GM10248 (cell line): ENCODE measurements at places on chromosomes 5 and 9.

DNA sequence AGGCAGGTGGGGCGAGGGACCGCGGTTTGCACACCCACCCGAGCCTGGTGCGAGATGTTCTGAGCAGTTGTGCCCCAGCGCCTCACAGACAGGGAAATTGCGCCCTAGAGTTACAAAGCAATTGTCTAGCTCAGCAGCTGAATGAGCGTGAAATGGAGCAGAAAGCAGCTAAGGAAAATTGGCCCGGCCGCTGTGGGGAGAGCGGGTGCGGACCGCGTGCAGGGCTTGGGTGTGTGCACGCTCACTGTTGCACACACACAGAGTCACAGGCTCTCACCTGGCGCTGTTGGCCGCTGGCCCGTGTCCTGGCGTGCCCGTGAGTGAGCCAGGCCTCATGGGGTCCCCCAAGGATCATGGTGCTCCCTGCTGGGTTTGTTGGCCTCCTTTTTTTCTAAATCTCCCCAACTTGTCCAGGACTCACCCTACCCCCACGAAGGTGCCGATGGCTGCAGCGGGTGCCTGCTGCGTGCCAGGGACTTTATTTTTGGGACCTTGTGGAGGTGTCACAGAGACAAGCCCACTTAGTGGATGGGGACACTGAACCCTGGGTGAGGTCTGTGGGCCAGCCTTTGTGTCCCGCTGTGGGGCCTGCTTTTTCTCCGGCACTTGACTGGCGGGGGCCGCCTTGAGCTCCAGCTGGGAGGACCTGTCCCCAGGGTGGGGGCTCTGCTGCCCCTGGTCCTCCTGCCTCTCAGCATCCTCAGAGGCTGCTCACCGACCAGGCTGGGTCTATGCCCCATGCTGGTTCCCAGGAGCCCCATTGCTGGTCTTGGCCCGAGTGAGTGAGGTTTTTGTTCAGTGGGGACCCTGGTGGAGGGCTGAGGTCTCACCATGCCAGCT, 5.2 kb downstream of the RXRA start:
- no peak for DNase-seq

DNA sequence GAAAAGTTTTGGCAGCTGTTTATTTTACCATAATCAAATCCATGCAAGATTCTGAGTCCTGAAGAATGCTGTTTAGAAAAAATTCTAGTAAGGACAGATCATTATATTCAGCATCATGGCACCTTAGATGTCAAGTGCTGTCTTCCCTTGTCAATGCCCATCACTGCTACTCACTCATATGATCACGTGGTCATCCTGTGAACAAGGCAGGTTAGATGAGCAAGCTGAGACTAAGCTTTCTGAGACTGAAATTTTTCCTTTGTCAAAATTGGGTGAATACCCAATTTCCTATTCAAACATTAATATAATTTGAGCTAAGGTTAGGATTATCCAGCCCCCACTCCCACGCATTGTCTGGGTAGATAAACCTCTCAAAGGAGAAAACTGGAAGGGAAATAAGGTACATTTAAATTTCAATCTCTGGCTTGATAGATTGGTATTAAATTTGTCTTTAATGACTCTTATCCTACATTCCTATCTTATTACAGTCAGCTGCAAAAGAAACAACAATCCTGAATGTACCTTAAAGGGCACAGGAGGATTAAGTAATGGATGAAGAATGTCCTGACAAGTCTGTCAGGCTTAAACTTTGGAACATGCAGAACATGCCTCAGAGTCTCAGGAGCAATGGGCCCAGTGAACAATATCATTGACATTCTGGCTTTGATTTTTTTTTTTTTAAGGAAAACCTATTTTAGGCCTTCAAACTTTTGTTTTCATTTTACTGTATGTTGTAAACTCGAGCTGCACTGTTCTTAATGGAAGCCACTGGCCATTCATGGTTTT, 148.7 kb upstream of the RANBP3L start:
- no peak for DNase-seq

- DNase-seq = no peak
These were observed 265.9 kb upstream of the NR4A3 start for GRCh38 chr9:99555792-99556191.

DNA sequence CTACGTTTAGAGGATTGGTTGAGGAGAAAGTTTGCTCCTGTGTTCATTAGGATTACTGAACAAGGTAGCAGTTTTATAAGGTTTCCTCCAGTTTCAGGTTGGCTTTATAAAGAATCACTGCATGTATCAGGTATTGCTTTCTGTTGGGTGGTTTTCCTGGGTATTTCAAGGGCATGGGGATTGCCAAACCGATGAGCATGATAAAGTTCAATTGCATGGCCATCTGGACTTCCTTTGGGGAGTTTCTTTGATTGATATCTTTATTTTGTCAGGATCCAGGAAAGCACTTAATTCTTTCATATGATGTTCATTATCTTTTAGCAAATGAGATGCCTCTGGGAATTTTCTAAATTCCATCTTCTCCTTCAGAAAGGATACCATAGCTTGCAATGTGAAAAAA, 10.3 kb upstream of the GABBR2 start:
- no peak for DNase-seq

DNA sequence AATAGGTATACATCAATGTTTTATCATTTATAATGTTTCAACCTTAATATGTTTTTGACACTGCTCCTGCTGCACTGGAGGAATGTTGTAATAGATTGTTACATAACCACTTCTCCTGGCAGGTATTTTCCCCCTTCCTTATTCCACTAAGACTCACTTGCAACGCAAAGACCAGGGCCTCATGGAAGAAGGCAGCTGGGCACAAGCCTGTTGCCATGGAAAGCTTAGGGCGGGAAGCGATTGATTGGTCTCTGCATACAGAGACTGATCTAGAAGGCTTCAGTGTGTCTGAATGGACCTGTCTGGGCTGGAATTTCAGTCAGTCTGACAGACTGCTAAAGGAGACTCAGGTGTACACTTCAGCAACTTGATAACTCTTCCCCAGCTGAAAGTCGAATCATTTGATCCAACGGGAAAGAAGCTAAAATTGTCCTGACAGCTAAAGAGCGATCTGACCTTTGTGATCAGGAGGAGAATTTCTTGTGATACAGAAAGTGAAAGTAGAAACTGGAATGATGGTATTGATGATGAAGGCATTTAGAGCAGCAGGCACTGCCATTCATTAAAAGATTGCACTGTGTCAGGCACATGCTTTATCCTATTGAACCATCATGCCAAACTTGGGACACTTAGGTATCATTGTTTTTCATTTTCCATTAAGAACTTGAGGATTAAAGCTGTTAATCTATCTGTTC, 65.1 kb downstream of the GRIA1 start:
- no peak for DNase-seq

- no peak for DNase-seq
These were observed 41.9 kb upstream of the RIC1 start for GRCh38 chr9:5587024-5587423.

DNA sequence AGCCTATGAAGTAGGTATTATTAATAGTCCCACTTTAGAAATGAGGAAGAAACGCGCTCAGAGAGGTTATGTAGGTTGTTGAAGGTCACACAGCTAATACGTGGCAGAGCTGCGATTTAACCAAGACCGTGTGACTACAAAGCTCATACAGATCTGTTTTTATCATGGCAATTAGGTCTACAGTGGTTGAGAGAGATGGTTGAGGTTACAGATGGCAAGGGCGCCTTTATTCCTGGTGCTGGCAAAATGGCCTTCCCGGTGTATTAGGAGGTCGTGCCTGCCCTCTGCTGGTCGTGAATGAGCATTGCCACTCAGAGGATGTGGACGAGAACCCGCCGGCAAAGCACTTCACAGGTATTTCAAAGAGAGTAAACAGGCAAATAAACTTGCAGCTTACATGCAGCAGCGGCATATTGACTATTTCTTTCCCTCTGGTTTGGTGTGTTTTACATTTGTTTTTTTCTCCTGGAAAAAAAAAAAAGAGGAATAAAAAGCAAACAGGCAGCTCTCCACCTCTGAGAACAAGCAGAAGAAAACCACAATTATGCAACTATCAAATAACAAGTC, 65.3 kb upstream of the EGFLAM start:
- DNase-seq = peak; percentile 74

DNA sequence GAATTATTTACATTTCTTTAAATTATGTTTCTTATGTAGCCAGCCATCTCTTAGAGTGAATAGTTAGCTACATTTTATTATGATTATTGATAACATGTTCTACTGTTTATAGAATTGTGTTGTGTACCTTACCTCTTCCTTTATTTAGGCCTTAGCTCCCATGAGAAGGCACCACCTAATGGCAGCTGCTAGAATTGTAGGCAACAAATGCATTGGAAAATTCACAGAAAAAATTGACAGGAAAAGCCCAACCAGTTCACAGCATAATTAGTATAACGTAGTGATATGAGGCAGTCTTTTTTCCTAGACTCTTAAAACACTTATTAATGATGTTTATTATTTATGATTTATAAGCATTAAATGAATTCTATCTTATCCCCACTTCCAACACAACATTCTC, 175.8 kb downstream of the WDR70 start:
- no peak for DNase-seq

DNA sequence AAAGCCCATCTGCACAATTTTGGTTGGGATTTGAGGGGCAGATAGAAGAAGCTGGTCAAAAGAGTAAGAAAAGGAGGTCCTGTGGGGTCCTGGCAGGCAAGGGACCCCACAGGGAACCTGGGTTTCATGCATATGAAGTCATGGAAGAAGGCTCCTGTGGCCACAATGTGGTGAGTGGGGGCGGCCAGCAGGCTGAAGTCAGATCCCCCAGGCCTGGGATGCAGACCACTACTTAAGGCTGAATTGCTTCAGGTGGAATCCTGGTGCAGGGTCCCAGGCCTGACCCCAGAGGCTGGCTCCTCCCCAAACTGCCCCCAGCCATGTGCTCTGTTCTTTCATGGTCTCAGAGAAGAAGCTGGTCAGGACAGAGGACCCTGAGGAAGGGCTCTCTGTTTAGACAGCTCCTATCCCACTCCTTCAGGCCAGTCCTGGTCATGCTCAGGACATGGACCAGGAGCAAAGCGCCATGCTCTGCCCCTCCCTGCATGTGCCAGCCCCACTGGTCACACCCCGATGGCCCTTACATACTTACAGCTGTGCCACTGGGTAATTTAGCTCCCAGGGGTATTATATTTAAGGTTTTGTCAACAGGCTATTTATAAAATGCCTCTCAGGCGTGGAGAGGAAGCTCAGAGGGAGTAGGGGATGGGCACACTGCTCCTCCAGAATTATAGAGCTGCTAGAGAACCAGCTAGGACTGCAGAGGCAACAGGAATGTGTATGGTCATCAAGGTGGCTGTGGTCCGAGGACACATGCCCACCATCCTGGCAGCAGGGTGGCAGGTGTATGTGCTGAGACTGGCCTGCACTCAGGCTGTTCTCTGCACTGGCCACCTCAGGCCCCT, 33.4 kb downstream of the C5orf15 start:
- DNase-seq = no peak

DNA sequence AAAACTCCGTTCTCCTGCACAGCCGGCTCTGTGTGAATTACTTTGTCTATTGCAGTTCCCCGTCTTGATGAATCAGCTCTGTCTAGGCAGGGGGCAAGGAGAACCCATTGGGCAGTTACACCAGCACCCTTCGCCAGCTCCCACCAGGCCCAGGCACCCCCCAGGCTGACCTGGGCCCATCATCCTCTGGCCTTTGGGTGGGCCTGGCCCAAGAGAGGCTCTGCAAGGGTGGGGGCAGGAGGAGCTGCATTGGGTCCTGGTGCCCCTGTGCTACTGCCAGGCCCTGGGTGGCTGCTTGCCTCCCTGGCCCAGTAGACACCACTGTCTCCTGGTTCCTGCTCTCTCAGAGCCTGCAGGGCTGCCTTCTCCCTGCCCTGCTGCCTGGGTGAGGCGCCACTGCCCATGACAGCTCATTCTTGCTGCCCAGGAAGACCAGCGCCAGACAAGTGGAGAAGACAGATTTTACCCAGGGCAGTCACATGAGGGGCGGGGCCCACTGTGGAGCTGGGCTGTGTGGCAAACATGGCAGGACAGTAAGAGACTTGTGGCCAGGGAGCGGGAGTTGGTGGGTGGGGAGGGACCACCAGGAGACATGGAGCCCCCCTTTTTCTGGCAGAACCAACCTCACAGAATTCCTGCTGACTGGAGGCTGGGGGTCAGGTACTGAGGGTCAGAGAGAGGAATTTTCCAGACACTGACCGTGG, 67.2 kb downstream of the MRPL36 start:
- no peak for DNase-seq

GRCh38 chr9:22976454-22976853, 529.8 kb downstream of the DMRTA1 start:
- DNase-seq = no peak

- no peak for DNase-seq
These were observed 16.1 kb upstream of the COL23A1 start for GRCh38 chr5:178606269-178606668.

GRCh38 chr9:36025746-36026145, 11.0 kb upstream of the RECK start:
- DNase-seq = no peak

GRCh38 chr5:109570362-109570874, 119.3 kb upstream of the MAN2A1 start:
- no peak for DNase-seq

GRCh38 chr9:79471580-79472543, 99.9 kb upstream of the TLE4 start:
- DNase-seq = no peak

DNA sequence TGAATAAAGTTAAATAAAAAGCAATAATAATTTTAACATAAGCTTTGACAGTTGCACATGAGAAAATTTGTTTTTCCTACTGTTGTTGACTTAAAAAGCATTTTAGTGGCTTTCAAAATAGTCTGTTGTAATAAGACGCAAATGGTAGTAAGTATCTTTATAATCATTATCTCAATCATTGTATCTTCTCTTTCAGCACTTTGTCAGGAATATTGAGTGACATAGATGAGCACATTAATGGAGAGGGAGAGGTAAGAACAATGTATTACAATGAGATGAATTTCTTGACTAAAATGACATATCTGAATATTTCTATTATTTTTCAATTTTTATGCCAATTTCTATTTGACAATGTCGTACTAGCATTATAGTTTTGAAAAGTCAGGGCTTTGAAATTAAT, 193.9 kb upstream of the MRPS30 start:
- no peak for DNase-seq

DNA sequence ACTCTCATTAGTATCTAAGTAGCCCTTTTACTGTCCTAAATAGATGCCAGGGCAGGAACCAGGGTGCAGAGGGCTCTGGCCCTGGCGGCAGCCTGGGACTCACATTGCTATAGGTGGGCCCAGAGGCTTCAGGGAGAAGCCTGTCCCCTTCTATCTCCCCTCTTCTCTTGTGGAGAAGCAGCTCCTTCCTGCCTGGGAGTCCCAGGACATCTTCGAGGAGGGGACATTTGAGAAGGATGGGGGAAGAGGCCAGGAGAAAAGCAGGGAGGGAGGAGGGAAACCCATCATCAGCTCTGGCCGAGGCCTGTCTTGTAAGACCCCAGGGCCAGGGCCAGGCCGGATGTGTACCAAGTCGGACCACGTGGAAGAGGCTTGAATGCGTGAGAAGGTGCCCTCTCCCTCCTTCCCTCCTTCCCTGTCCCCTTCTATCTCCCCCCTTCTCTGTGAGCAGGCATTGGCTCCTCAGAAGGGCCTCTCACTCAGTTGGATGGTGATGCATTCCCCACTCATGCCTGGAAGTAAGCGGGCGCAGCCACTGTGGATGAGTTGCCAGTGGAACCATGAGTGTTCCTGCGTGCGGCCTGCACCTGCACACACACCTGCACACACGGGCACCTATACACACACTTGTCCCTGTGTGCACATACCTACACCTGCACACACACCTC, 20.7 kb upstream of the LPCAT1 start:
- DNase-seq = no peak
